Amygdala (tissue), 56 donors: ENCODE measurements at places on chromosomes 13 and 19.

GRCh38 chr19:45180936-45181335 lies 2.4 kb downstream of the BLOC1S3 start:
- DNase-seq = no peak

GRCh38 chr13:72258340-72258981 lies 391.5 kb upstream of the DACH1 start:
- no peak for DNase-seq

GRCh38 chr19:44587963-44588770 lies 25.2 kb upstream of the IGSF23 start:
- DNase-seq = no peak

DNA sequence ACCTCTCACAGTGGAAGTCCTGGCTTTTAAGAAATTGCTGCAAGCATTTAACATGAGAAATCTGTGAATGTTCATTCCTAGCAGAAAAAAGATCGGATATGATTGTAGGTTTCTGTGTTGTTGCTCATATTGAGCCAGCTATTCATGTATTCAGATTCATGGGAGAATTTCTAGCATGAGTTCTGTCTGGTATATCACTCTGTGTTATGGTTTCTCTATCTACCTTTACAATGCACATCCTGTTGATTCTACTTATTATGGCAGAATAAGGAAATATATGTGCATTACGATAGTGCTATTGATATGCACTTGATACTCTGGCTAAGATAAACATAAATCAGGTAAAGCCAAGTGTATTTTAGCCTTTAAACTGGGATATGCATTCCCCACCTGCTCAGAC lies 138.2 kb downstream of the KCNRG start:
- no peak for DNase-seq

GRCh38 chr19:17076543-17076991 lies 990 bp downstream of the MYO9B start:
- DNase-seq = no peak

DNA sequence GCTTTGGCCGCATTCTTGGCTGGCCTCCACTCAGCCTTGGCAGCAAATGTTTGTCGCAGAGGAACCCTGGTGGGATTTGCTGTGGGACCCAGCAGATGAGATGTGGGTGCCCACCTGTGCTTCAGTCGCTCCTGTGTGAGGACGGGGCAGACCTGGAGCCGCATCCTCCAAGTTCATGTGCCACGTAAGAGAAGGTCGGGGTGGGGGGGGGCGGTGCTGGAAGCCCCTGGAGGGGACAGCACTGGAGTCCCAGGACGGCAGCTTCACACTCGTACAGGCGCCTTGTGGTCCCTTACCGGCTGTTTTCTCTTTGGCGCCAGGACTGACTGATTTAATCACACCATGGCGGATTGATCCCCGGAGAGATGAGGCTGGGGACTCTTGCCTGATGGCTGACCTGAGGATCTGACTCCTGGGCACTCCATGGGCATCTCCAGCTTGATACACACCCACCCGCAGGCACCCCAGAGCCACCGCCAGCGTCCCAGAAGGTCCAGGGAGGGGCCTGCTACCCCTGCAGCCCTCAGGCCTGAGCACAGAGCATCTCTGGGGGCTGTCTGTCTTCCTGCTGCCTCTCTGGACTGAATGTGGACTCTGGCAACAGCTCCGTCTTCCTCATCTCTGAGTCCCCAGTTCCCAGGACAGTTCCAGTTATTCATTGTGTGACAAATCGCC lies 10.0 kb upstream of the GRTP1 start:
- DNase-seq = no peak

DNA sequence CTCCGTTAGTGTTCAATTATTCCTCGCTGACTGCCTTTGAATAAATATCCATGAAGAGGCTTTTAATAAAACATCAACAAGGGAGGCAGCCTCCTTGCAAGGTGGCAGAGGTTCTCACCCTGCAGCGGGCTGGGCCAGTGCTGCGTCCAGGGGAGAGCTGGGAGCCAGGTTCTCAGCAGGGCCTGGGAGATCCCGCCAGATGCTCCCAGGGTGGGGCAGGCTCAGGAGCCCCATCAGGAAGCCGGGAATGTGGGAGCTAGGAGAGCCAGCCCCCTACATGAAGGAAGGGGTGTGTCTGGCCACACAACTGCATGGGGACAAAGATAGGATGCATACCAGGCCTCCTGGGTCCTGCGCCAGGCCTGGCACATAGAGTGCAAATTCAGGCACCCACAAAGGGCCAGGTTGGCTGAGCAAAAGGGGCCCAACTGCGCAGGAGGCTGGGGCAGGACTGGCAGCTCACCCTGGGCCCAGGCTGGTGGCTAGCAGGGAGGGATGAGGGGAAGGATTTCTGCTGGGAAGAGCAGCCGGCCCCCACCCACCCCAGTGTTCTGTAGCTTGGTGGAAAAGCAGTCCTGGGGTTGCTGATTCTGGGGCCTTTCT lies 22.8 kb downstream of the VSTM2B start:
- DNase-seq = no peak

GRCh38 chr13:35531526-35531925 lies 55.0 kb upstream of the MAB21L1 start:
- DNase-seq = no peak

GRCh38 chr19:34676697-34677385 lies at the start of gene SCGB2B2:
Gene SCGB2B2, minus strand, starts transcription at chr19:34677159. Its CDS starts 82,596 bp downstream, at chr19:34594563.
- peak; percentile 92 for DNase-seq

- no peak for DNase-seq
These were observed 8.0 kb downstream of the LILRB4 start for GRCh38 chr19:54670576-54671357.

GRCh38 chr19:53982611-53983010 lies 8.8 kb upstream of the CACNG6 start:
- DNase-seq = no peak

DNA sequence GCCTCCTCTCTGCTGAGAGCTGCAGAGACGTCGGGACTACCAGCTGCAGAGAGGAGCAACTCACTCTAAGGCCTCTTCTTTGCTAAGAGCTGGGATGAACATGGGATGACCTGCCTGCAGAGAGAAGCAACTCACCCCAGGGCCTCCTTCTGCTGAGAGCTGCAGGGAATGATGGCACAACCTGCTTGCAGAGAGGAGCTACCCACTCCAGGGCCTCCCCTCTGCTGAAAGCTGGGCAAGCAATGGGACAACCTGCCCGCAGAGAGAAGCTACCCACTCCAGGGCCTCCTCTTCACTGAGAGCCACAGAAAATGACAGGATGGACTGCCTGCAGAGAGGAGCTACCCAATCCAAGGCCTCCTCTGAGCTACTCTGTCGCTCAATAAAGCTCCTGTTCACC lies 6.9 kb upstream of the MLLT1 start:
- no peak for DNase-seq

DNA sequence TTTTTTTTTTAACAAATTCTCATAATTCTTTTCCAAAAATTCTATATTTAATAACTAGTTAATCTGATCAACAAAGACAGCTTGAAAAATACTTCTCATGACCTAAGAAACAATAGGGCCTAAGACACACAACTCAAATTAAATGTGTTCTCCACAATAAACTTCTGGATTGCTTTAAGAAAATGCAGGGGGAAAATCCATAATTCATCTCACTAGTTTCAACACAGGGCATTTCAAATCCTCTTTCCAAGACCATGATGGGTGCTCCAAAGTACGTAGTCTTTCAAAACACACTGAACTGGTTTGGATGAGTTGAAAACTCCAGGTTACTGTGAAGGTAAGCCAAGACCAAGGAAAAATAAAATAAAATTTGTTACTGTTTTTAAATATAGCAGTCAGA lies 62.6 kb downstream of the DCLK1 start:
- DNase-seq = no peak

GRCh38 chr19:51552996-51553725 lies 17.9 kb upstream of the ZNF175 start:
- no peak for DNase-seq

DNA sequence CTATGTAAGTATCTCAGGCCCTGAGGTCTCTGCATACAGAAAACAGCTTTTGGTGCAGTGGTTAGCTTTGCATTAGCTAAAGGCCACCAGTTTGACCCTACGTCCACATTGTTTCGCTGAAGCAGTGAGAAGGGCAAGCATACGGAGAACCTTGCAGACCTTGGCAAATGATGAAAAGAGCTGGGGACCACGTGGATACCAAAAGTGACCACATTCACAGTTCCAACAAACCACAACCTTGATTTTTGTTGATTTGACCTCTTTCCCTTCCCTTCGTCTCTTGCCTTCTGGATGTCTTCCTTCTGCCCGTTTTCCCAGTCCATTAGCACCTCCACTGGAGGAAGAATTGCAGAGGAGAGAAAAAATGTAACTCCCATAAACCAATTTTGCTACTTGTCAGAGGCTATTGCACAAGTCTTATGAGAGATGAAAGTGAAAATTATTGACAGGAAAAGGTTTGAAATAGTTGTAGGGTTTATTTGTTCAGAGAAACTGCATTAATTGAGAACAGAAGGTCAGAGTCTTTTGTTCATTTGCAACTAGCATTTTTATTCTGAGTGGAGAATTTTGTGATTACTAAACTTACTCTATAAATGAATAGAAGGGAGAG lies 293.9 kb upstream of the HTR2A start:
- DNase-seq = no peak

DNA sequence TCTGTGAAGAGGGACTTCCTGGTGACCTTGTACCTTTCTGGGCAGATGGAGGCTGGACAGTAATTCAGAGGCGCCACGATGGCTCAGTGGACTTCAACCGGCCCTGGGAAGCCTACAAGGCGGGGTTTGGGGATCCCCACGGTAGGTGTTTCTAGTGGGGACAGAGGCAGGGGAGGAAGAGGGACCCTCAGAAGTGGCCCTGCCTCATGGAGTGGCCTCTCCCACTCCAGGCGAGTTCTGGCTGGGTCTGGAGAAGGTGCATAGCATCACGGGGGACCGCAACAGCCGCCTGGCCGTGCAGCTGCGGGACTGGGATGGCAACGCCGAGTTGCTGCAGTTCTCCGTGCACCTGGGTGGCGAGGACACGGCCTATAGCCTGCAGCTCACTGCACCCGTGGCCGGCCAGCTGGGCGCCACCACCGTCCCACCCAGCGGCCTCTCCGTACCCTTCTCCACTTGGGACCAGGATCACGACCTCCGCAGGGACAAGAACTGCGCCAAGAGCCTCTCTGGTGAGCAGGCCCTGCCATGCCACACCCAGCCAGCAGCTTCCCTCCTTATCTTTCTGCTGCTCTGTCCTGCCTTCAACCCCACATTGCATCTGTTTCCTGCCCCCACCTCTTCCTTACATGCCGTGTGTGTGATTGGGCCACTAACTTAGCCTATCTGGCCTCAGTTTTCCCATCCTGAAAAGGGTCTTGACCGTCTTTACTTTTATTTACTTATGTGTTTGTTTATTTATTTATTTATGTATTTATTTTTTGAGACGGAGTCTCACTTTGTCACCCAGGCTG lies 7.3 kb downstream of the ANGPTL4 start:
- no peak for DNase-seq

GRCh38 chr13:79171141-79172061 lies 234.7 kb downstream of the RBM26 start:
- DNase-seq = no peak

DNA sequence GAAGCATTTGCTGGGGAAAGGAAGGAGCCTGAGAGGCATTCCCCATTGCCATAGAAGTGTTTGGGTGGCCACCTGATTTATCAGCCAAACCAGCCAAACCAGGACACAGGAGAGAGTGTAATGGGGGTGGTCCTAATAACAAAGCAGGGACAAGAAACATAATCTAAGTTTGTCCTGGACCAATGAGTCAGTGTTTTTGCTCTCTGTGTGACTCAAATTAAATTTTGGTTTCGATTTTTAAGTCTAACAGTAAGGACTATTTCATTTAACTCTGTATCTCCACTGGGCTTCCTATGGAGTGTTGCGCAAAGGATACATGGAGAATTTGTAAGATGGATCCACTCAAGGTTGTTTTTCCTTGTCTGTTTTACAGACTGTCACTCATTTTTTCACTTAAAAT lies 19.5 kb upstream of the TRPC4 start:
- no peak for DNase-seq

DNA sequence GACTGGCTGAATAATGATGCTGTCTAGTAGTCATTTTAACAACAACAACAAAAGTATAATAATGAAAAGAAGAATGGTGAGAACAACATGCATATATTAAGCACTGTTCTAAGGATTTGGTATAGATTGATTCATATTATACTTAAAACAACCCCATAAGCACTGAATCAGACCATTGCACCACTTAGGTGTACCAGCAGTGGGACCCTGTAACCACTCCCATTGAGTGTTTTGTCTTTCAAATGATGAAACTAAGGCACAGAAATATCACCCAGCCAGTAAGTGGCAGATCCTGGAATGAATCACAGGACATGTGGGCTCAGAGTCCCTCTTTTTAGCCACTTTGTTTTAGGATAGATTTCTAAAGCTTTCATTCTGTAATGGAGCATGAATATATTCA lies 14.9 kb upstream of the TNFSF11 start:
- no peak for DNase-seq

DNA sequence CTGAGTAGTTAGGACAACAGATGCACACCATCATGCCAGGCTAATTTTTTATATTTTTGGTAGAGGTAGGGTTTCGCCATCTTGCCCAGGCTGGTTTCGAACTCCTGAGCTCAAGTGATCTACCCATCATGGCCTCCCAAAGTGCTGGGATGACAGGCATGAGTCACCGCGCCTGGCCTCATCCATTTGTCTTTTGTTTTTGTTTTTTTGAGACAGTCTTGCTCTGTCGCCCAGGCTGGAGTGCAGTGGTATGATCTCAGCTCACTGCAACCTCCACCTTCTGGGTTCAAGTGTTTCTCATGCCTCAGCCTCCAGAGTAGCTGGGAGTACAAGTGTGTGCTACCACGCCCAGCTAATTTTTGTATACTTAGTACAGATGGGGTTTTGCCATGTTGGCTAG lies 57.0 kb downstream of the DNM2 start:
- DNase-seq = no peak

DNA sequence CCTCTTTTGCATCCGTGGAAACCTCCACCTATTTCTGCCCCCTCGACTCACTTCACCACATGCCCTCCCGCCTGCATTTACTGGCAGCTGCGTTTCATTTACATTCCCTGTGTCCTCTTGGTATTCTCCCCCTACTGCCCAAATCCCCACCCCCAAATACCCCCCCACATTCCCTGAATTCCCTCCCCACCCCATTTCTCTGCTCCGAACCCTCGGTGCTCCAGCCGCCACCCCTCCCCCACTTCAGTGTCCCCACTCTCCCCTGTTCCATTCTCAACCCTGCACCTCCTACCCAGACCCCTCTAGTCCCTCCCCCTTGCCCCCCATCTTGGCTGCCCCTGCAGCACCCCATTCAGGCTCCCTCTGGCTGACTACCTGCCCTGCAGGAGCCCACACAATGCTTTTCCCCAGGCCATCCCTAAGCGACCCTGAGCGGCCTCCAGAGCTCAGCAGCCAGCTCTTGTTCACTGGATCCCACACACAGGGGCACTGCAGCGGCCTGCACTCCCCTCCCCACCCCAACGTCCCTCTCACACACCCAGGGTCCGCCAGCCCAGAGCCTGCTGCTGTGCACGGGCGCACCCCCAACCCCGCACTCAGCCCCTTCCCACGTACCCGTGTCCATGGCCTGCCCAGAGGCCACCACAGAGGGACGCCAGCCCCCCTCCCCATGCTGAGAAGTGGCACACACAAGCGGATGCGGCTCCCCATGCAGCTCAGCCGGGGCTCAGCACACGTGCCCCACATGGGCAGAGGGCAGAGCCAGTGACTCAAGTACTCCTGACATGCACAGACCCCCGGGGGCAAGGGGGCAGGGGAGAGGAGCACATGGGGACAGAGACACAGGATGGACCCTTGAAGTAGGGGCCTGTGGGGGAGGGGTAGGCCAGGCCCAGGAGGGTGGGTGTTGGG lies 26.3 kb downstream of the SHANK1 start:
- DNase-seq = no peak
